Omental fat pad (tissue), 4 donors: ENCODE measurements at places on chromosomes 4 and X. TPM values are rescaled to one million over a fixed set of nuclear protein-coding genes. Genes with fewer than 3 reads are reported as not detected.

DNA sequence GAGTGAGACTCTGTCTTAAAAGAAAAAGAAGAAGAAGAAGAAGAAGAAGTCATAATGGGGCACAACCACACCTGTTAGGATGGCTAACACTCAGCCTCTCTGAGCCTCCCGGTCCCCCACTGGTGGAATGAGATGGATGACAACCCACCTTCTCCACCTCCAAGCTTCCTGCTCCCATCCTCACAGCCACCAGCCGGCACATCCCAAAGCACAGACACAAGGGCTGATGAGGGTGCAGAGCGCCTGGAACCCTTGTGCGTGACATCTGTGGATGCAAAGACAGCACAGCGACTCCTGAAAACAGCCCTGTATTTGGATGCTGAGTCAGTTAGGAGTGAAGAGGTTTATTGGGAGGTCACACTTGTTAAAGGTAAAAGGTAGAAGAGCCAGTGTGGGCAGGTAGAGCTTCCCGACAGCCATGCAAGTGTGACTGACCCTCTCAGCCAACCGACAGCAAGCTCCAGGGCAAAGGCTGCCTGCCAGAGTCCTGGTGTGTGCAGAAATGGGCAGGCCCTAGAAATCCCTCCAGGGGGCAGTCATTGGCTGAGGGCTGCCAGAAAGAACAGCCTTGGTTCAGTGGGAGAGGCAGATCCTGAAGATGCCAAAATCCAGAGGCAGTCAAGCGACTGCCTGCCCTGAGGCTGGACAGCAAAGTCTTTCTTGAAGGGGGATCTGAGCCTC is 26.6 kb upstream of the MAN2B2 start:
- DNase-seq, result no peak

DNA sequence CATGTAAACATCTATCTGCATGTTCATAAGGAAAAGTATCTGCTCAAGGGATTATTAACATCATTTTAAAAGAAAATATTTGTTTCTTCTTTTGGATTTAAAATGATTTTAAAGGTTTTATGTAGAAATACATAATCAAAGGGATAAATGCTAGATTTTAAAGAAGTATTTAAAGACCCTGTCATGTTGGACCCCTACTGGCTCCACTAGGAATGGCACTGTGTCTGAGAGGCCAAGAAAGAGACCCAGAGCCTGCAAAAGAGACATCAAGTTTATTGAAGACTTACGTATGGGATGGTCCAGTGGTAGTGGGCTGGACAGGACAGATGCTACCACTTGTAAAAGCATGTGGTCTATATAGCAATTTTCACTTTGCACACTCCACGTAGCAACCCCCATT is 78.7 kb upstream of the PCDH18 start:
- no peak for DNase-seq

- DNase-seq, result no peak
Observed at GRCh38 chr4:163554870-163555465, 60.5 kb downstream of the TMA16 start.

DNA sequence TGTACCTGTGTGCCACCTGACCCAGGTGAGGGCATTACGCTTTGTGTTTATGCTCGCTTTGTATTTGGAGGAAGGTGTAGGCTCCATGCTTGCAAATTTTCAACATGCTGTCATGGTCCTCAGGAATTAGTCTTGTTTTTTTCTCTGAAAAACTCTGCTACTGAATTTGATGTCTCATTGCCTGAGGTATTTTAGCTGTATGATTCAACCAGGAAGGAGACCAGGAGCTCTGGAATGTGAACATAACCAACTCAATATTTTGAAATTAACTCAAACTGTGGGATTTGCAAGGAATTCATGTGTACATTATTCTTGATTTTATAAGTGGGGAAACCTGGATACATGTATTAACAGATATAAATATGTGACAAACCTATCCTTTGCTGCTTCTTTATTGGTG is 134.1 kb downstream of the SLC4A4 start:
- DNase-seq, result no peak

GRCh38 chrX:133747196-133747595 is 238.2 kb downstream of the GPC3 start:
- no peak for DNase-seq

DNA sequence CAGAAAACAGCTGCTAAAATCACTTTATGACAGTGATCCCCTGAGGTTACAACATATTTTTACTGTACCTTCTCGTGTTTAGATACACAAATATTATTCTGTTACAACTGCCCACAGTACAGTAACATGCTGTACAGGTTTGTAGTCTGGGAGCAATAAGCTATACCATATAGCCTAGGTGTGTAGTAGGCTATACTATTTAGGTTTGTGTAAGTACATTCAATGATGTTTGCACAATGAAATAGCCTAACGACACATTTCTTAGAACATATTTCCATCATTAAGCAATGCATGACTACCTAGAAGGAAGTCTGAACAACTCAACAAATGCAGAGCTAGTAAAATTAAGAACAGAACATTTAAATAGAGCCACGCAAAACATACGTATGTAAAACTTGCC is 112.7 kb downstream of the ZAR1 start:
- no peak for DNase-seq

DNA sequence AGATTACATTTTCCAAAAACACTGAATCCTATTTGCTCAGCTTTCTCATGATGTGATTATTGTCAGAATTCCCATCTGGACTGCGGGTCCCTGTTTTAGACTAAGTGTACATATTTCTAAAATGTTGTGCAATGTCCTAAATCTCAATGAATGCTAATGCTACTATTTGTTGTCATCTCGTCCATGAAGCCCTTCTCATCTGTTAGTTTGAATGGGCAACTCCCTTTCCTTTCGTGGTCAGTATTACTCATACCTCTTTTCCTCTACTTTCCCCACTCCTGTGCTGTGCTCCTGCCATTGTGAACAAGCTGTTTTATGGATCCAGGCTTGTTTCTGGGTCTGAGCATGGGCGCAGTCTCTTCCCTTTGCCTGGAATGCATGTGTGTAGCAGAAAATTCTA is 91.0 kb downstream of the MID1 start:
- DNase-seq, result no peak

- DNase-seq, result no peak
Observed at GRCh38 chrX:118978451-118978850, 4.0 kb downstream of the LONRF3 start.

GRCh38 chr4:120293341-120293740 is 226.7 kb upstream of the MAD2L1 start:
- no peak for DNase-seq

BEX1 gene
- 1.4 TPM for total RNA-seq

DNA sequence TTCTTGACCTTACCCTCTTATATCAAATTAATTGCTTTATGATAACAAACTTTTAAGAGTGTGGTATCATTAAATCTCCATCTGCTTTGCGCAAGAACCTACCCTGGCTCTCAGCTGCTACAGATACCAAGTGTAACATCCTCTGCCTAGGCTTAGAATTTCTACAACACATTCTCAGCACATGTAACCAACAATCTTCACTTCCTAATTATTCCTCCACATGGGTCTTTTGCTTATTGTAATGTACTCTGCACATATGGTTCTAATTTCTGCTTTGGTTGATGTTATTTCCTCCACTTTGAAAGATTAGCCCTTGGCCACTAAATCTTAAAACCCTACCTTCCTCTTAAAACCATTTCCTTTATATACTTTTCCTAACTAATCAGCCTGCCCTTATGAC is 242.4 kb downstream of the ARHGAP24 start:
- DNase-seq, result no peak

DNA sequence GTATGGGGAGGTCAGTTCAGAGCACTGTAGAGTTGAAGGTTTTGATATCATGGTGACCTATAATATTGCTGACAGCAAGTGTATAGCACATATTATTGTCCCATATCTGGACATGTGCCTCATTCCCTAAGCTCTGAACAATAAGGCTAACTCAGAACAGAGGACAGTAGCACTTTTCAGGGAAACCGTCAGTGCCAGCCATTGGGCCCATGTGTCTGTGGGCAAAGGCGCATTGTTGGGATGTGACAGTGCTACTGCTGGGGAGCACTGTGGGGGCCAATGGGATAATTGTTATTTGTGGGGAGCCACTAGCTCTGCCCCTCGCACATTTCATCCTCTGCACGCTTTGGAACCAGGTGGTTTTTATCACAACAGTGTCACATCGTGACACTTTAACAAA is 136.2 kb downstream of the ELOVL6 start:
- no peak for DNase-seq

FAT4 gene
- 10.2 TPM for total RNA-seq

- no peak for DNase-seq
Observed at GRCh38 chr4:141016117-141016798, 117.0 kb downstream of the RNF150 start.

- DNase-seq, result no peak
Observed at GRCh38 chrX:41758401-41758800, 34.4 kb downstream of the GPR82 start.

GRCh38 chr4:21697583-21697982 is 251.0 kb downstream of the KCNIP4 start:
- no peak for DNase-seq

ADAMTS3 gene
- total RNA-seq, result 30.4 TPM

DMRTC1 gene
- total RNA-seq, result not detected

GRCh38 chr4:142913461-142914030 is 67.4 kb upstream of the INPP4B start:
- DNase-seq, result no peak

HDAC8 gene
- 29.4 TPM for total RNA-seq

SHISA3 gene
- total RNA-seq, result 5.8 TPM

DNA sequence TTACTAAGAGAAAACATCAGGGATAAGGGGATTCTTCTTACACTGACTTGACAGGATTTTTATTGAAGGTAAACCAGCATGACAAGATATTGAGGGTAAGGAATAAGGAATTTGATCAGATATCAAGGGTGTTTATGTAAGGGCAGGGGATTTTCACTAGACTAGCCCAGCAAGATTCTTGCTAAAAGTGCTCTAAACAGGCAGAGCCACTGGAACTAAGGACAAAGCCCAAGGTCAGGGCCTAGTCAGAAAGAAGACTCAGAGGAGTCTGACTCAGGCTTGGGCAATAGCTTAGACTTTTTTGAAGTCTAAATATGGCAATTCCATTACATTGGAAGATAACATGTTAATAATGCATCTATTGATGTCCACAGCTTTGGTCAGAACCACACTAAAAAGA is 6.5 kb upstream of the GLRA3 start:
- DNase-seq, result no peak

- DNase-seq, result no peak
Observed at GRCh38 chr4:21948347-21949072, at the start of gene KCNIP4. Gene KCNIP4, minus strand, starts transcription at chr4:21948772.

TLR10 gene
- total RNA-seq, result 0.46 TPM

MAGEB2 gene
- not detected for total RNA-seq

ADH7 gene
- total RNA-seq, result not detected

PPBP gene
- 3.4 TPM for total RNA-seq

DNA sequence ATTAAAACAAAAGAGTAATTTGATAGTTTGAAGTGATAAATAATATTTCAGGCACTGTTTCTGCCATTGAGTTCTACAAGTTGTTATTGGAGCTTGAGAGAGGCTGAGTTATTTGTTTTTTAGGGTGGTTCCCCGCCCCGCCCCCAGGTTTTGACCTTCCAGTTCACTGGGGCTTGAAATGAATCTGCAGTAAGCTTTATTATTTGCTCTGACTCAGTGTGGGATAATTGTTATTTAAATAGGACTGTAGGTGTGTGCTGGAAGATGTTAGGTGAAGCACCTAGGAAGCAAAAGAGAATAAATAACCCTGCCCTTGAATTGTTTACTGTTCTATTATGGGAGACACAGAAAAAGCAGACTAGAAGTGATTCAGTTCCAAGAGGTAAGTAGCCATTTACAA is 81.2 kb upstream of the KCNIP4 start:
- no peak for DNase-seq

DNA sequence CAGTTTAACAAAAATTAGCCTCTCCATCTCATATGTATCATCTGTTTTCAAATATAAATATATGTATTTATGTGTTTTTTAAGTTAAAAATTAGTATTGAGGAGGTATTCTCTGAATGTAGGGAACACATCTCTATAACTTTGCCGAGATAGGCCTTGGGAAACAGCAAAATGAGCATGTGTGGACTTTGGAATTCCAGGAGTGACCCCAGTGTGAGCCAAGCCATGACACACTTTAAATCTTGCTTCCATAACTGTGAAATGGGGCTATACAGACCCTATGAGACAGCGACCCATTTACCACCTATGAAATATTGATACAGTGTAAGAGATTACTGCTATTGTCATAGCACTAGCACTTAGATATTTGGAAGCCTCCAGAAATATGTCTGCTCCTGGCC is 58.8 kb downstream of the FRMPD4 start:
- DNase-seq, result no peak

DNA sequence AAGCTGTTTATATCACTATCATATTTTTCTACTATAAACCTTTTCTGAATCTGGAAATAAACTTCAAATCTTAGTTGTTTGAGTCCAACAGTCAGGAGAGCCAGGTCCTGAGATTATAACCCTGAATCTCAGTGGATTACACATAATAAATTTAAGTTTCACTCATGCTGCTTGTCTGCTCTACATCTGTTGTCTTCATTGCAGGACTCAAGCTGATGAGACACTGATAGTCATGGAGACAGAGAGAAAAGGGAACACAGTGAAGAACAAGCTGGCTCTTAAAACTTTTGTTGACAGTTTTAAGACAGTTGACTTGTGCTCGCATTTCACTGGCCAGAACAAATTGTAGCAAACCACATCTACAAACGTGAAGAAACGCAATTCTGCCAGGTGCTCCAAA is 327.0 kb upstream of the CTSO start:
- no peak for DNase-seq

DNA sequence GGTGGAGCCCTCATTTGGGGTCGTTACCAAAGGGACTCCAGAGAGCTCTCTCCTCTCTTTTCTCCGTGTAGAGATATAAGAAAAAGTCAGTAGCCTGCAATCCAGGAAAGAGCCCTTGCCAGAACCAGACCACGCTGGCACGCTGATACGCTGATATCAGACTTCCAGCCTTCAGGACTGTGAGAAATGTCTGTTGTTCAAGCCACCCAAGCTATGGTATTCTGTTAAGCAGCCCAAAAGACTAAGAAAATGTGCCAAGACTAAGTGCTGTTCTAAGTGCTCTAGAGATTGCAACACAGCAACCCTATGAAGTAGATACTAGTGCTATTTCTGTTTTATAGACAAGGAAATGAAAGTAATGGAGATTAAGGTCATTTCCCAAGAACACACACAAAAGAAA is 205.7 kb downstream of the CAMK2D start:
- no peak for DNase-seq

- no peak for DNase-seq
Observed at GRCh38 chr4:110977554-110977953, 354.7 kb upstream of the PITX2 start.

- DNase-seq, result no peak
Observed at GRCh38 chr4:25863347-25863784, 578 bp upstream of the SEL1L3 start.

GRCh38 chrX:75522565-75523431 is at the start of gene ZDHHC15:
Gene ZDHHC15, minus strand, starts transcription at chrX:75523037. Its CDS starts 13 bp downstream, at chrX:75523024.
- DNase-seq, result no peak
